Activated naive CD4-positive, alpha-beta T cell (primary cell): ENCODE measurements at places on chromosomes 12 and 14.

DNA sequence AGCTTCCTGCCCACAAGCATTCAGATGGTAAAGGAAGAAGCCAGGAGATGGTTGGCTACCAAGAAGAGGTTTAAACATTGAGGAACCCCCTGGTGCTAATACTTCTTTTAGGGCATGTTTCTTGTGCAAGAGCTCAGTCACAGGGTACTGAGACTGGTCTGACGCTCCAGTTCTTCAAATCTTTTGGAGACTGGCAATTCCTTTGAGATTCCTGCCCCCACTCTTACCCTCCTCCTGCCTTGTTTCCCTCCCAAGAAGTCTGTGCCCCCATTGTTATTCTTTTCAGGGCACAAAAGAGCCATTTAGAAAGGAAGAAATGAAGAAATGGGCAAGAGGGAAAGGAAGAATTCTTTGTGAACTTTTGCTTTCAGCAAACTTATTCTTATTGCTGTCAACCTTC is 11.8 kb downstream of the A2ML1 start:
- DNase-seq, result no peak

GRCh38 chr12:28222081-28222700 is 31.9 kb downstream of the CCDC91 start:
- peak; percentile 22 for DNase-seq

- DNase-seq, result peak; percentile 34
Observed at GRCh38 chr12:120534703-120535655, 823 bp downstream of the RNF10 start.

GRCh38 chr12:6034596-6034995 is 89.5 kb upstream of the ANO2 start:
- DNase-seq, result no peak

DNA sequence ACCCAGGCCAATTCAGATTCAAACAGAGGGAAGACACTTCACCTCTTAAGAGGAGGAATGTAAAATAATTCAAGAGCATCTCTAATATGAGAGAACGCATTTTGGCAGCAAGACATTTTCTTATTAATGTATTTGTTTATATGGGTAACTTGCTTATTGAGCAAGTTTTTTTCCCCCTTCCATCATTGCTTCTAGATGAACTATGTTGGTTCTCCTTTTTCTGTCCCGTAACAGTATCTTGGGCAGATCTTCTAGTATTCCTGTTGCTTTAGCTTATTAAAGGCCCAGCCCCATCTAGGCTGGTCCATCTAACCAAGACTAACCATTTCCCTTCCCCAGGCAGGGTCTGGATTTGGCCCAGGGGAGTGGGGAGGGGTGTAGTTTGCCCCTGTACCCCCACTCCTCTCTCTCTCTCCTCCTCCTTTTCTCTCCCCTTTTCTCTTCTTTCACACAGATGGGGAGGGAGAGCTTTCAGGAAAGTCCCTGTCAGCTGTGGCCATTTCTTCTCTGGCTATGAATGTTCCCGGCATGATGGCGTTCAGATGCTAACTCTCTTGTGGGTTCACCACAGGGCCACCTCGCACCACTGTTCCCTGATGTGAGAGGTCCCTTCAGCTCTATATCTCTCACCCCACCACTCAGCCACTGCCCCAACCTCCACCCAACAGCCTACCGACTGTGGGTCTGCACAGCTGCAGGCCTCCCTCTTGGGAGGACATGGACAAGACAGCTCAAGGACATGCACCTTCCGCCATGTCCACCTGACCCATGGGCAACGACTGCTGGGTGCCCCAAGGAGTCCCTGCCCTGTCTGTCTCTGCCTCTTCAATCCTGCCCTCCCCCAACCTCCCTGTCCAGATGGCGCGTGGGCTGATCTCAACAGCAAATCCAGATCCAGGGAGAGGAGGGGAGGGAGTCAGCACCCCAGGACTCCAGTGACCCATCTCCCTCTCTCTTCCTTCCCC is 15.8 kb upstream of the RPS6KL1 start:
- no peak for DNase-seq

DNA sequence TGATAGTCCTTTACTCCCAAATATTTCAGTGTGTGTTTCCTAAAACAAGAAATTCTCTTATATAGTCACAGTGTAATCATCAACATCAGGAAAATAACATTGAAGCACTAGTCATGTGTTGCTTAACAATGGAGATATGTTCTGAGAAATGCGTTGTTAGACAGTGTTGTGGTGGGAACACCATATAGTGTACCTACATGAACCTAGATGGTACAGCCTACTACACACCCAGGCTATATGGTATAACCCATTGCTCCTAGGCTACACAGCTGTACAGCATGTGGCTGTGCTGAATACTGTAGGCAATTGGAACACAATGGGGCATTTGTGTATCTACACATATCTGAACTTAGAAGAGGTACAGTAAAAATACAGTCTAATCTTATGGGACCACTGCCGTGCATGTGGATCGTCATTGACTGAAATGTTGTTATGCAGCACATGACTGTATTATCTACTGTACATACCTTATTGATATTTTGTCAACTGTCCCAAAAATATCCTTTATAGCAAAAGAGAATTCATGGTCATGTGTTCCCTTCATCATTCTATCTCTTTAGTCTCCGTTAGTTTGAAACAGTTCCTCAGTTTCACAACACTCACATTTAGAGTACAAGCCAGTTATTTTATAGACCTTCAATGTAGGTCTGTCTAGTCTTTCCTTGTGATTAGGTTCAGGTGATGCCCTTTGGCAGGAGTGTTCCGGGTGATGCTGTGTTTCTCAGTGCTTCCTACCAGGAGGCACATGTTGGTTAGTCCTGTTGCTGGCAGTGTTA is 109.7 kb downstream of the SLC25A47 start:
- no peak for DNase-seq

GRCh38 chr12:27094726-27095125 is 12.3 kb upstream of the C12orf71 start:
- DNase-seq, result no peak

DNA sequence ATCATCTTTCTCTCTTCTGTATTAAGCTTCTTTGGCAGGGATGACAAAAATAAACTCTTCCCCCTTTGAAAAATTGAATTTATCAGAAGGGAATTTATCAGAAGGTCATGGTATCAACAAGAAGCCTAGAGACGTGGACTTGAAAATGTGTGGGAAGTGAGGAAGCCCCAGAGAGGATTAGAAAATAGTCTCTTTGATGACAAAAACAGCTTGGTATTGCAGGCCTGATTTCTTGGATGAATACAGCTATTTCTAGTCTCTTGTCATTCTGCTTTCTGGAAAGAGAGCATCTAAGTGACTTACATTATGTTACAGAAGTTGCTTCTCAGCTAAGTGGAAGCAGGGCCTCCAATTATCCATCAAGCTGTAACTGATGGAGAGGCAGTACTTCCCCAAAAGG is 111.1 kb downstream of the KITLG start:
- no peak for DNase-seq

DNA sequence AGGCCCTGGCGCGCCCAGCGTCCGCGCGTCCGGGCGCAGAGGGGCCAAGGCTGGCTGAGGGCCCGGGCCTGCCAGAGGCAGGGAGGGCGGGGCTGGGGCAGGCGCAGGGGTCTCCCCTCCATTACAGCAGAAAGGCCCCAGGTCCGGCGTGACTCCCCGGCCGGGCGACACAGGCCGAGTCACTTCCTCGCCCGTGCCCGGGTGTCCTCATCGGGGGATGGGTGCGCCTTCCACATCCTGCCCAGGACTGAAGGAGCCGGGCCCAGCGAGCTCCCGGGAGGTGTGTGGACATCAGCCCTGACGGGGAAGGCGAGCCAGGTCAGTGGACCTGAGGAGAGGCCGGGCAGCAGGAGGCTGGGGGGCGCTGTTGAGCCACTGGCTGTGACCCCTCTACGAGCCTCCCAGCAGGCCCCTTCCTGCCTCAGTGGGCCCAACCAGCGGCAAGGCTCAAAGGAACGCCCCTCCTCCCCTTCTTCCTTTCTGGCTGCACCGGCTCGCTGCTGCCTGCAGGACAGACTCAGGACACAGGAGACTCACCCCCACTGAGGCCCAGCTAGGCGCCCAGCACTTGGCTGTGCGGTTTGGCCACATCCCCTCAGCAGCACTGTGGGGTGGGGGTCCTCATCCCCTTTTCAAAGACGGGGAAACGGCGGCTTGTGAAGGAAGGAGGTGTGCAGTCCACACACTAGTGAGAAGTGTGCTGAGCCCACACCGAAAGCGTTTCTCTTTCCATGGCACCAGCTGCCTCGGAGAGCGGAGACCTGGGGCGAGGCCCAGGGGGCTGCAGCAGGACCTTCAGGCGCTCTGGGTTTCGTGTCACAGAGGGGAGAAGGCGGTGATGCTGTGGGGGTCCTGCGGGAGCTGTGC is 606 bp downstream of the TNFAIP2 start:
- DNase-seq, result no peak

DNA sequence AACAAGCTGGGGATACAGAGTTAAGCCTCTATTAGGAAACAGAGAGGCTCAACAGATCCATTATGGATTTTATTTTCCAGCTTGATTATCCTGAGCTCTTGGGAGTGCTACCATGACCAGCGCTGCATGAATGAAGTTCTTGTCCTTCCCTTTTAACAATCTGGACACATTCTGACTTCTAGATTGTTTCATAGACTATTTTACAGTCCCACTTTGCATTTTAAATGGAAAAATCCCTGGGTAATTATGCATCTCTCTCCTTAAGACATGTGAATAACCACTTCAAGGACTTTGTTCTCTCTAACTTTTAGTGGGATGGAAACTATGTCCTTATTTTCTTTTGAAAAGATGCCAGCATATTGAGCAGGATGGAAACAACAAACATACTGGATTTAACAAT is 2.0 kb downstream of the CCDC198 start:
- no peak for DNase-seq

- no peak for DNase-seq
Observed at GRCh38 chr12:26537126-26537525, 295.9 kb downstream of the ITPR2 start.

DNA sequence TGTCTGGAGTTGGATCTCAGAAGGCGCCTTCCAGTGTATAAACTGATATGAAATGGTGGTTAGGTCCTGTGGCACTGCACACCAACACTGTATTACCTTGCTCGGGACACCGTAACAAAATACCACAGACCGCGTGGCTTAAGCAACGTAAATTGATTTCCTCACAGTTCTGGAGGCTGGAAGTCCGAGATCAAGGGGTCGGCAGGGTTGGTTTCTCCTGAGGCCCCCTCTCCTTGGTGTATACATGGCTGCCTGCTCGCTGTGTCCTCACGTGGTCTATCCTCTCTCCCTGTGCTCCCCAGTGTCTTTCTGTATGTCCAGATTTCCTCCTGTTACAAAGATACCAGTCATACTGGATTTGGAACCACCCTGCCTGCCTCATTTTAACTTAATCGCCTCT is 128.4 kb downstream of the FBXL14 start:
- no peak for DNase-seq

DNA sequence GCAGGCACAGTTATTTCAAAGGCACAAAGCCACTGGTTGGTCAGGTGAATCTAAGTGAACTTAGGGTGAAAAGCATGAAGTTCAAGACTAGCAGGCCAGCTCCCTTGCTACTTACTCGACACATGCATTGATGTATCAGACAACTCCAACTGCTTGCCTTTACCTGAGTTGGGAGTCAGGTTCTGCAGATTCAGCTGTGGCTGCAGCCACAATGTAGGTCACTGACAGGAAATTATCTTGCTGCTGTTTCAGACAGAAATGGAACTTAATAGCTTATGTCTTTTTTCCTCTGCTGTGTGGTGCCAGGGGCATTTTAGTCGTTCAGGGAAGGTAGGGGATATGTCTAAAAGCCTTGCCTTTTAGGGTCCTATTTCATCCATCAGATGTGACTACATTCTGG is 125.6 kb upstream of the RPH3A start:
- DNase-seq, result no peak

DNA sequence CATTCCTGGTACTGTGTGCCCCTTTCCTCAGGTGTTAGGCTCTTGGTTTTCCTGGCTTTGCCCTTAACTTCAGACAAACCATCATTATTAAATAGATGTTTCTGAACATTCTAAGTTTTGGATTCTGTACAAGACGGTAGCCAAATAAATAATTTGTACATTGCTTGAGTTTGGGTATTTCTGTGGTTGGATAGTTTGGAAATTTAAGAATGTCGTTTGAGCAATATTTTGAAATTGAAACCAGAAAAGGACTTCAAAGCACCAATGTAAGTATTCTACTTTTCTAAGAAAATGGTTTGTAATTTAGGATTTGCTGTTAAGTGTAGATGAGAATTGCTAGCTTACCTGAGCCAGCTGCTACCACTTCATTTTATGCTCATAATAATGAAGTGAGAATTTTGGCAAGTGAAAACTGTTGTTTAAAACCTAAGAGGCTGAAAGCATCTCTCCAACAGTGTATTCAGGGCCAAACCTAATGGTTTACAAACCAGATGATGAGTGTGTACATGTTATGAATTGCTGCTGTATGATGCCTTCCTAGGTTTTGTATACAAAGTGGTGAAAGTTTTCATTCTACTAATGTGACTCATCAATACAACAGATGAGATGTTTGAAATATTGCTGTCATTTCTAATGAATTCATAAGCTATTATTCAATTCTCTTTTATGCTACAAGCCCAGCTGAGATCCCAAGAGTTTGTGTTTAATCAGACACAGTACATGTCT is 181.5 kb upstream of the PRKD1 start:
- DNase-seq, result no peak

DNA sequence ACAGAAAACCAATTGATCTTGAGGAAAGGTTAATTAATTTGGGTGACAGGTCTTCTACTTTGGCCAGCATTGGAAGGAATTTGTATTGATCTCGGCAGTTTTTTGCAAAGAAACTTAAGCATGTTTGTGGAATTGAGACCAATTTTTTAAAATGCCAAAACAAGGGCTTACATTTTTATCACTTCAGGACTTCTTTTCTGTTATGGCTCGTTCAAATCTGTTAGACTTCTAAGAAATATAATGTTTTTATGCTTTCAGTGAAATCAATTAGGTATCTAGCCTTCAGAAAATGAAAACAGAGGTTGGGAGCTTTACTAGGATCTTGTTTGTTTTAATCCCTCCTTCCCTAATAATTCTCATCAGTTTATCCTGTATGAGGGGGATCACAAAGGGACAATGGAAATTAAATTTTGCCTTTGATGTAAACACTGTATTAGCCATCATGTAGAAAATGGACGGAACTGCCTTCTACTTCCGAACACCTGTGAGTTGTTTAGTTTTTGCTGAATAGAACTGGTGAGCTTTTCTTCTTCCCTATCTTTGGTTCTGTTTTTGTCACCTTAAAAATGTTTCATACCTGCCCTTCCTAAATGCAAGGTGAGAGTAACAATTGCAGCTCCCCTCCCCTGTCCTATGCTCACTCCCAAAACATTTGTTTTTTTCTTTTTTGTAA is 7.8 kb downstream of the FOXA1 start:
- no peak for DNase-seq

GRCh38 chr12:5982106-5982505 is 37.0 kb upstream of the ANO2 start:
- no peak for DNase-seq
